Gastrocnemius medialis (tissue), 4 donors: ENCODE measurements at places on chromosomes 12 and 14. TPM values are rescaled to one million over a fixed set of nuclear protein-coding genes. Genes with fewer than 3 reads are reported as not detected.

DNA sequence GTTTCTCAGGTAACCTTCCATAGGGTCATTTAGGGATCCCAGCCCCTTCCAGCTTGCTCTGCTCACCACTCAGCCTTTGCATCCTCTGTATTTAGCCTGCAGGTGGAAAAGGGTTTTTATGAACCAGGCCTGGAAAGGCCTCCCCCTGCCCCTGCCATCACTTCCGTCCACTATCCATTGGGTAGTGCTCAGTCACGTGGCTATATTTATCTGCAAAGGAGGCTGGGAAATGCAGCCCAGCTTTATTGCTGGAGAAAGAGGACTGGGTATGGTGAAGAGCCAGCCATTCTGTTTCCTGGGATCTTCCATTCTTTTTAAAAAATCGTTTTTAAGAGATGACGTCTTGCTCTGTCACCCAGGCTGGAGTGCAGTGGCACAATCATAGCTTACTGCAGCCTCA is 87.0 kb upstream of the MAP1LC3B2 start:
- no peaks in the 10 kb centered on the region for H3K4me1 ChIP-seq
- DNase-seq = no peak
- no peak overlapping the region for H3K4me3 ChIP-seq
- H3K27ac ChIP-seq = no peak overlapping the region
- H3K27me3 ChIP-seq = no peaks in the 10 kb centered on the region
- no peaks in the 10 kb centered on the region for H3K36me3 ChIP-seq

- H3K36me3 ChIP-seq = no peaks in the 10 kb centered on the region
- H3K27me3 ChIP-seq = no peaks in the 10 kb centered on the region
- no peak for DNase-seq
- no peak overlapping the region for H3K27ac ChIP-seq
- H3K4me3 ChIP-seq = no peak overlapping the region
- no peaks in the 10 kb centered on the region for H3K4me1 ChIP-seq
These were observed 5.1 kb downstream of the DPPA3 start for GRCh38 chr12:7716381-7716780.

DNA sequence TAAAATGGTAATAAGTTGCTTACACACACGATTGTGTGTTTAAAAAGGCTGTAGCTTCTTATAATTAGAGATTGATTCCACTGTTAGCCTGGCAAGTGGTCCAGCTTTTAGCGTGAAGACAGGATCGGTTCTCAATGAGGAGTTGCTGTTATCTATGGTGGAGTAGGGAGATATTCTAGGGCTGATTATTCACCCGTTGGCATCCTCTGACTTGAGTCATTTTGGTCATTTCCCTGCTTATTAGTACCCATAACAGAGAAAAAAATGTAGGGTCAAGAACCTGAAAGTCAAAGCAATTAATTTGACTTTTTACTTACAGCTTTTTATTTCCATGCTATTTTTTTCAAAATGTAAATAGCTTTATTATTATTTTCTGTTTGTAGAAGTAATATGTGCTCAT is 76.0 kb downstream of the KCNK13 start:
- H3K36me3 ChIP-seq = no peaks in the 10 kb centered on the region
- H3K27ac ChIP-seq = no peak overlapping the region
- no peaks in the 10 kb centered on the region for H3K4me1 ChIP-seq
- DNase-seq = no peak
- H3K27me3 ChIP-seq = no peaks in the 10 kb centered on the region
- no peak overlapping the region for H3K4me3 ChIP-seq

GRCh38 chr12:530308-530707 is 70.6 kb downstream of the B4GALNT3 start:
- H3K4me3 ChIP-seq = no peak overlapping the region
- H3K36me3 ChIP-seq = no peaks in the 10 kb centered on the region
- peak overlapping the region; percentile 64 for H3K27ac ChIP-seq
- H3K4me1 ChIP-seq = no peaks in the 10 kb centered on the region
- H3K27me3 ChIP-seq = no peaks in the 10 kb centered on the region
- no peak for DNase-seq

Gene WNT1
- not detected for total RNA-seq

Gene PARPBP
- total RNA-seq = 0.31 TPM
